ENCODE measurements at places on chromosomes 12 and 14.

DNA sequence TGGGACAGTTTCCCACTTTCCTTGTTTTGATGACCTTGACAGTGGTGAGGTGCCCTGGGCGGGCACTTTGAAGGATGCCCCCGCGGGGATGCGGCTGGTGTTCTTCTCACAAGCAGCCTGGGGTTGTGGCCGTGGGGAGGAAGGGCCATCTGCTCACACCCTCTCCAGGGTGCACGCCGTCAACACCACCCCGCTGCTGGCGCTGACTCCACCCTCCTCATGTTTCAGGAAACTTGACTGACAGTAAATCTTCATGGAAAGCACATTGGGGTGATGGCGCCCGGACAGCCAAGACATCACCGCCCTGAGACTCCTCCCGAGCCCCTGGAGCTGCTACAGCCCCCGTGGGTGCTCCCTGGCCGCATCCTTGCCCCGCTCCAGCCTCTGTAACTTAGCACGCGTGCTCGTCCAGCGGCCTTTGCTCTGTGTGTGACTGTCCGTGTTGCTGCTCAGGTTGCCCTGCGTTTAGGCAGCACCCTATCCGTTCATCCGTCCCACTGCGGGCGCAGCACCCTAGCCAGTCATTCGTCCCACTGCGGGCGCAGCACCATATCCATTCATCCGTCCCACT, 150.2 kb upstream of the C14orf180 start:
- no peak for DNase-seq

GRCh38 chr12:46661110-46661845, 164.5 kb downstream of the SLC38A4 start:
- DNase-seq = peak; percentile 33

DNA sequence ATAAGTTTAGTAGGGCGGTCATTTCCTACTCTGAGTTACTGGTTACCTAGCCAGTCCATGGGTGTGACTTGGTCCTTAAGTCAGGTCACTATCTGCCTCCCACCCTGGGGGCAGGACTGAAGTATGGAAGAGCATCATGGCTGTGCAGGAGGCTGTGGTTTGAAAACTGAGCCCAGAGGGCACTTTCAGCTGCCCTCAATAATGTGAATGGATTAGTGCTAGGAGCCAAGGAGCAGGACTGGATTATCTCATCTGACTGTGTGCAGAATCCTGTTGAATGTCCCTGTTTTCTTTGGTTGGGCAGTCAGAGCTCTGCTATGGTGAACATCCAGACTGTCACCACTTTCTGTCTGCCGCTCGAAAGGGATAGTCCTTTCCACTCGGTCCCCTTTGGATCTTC, 1.6 kb downstream of the ATXN7L3B start:
- no peak for DNase-seq

DNA sequence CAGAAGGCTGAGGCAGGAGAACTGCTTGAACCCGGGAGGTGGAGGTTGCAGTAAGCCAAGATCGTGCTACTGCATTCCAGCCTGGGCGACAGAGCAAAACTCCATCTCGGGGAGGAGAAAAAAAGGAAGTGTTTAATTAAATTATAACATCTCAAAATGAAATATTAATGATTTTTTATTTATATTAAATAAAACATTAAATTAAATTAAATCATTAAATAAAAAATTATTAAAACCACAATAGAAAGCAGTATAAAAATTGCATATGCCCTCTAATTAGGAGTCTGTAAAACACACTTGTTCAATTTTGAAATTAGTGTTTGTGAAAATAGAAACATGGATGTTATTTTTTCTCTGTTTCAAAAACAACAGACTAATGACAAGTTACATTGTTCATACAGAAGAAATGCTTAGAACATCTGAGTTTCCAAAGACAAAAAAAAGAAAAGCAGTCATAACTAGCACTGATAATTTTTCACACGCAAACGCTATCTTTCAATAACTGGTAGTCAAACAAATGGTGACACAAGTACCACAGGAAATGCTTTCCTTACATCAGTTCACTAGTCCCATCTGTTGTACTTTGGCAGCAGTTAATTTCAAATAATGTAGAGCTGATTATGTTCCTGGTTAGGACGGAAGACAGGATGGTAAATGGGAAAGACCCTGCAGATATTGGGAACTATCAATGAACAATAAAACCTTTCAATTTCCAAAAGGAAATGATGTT, 54.9 kb downstream of the HECTD4 start:
- no peak for DNase-seq

- DNase-seq = no peak
Measured at GRCh38 chr14:63993992-63994391, 141.2 kb downstream of the SYNE2 start.

DNA sequence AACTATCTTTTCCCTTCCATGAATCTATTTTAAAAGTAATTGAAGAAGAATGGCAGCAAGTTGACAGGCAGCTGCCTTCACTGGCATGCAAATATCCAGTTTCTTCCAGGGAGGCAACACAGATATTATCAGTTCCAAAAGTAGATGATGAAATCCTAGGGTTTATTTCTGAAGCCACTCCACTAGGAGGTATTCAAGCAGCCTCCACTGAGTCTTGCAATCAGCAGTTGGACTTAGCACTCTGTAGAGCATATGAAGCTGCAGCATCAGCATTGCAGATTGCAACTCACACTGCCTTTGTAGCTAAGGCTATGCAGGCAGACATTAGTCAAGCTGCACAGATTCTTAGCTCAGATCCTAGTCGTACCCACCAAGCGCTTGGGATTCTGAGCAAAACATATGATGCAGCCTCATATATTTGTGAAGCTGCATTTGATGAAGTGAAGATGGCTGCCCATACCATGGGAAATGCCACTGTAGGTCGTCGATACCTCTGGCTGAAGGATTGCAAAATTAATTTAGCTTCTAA, 18.4 kb downstream of the TMPO start:
- no peak for DNase-seq

GRCh38 chr12:83954956-83955601, 957.5 kb downstream of the SLC6A15 start:
- DNase-seq = no peak

DNA sequence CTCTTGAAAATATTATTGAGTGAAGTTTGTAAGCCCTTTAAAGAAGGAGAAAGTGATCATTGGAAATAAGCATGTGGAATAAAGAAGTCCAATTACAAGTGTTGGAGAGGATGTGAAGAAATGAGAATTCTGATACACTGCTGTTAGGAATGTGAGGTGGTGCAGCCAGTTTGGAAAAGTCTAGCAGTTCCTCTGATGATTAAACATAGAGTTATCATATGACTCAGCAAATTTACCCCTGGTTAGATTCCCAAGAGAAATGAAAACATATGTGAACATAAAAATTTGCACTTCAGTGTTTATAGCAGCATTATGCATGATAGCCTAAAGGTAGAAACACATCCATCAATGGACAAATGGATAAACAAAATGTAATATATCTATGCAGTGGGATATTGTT, 319.9 kb downstream of the AEBP2 start:
- DNase-seq = no peak

- DNase-seq = no peak
Measured at GRCh38 chr14:104248203-104249055, 110.0 kb downstream of the KIF26A start.

GRCh38 chr14:30355431-30355913, 203.5 kb upstream of the G2E3 start:
- no peak for DNase-seq

- DNase-seq = no peak
Measured at GRCh38 chr14:38874721-38875120, 228.3 kb downstream of the SEC23A start.

DNA sequence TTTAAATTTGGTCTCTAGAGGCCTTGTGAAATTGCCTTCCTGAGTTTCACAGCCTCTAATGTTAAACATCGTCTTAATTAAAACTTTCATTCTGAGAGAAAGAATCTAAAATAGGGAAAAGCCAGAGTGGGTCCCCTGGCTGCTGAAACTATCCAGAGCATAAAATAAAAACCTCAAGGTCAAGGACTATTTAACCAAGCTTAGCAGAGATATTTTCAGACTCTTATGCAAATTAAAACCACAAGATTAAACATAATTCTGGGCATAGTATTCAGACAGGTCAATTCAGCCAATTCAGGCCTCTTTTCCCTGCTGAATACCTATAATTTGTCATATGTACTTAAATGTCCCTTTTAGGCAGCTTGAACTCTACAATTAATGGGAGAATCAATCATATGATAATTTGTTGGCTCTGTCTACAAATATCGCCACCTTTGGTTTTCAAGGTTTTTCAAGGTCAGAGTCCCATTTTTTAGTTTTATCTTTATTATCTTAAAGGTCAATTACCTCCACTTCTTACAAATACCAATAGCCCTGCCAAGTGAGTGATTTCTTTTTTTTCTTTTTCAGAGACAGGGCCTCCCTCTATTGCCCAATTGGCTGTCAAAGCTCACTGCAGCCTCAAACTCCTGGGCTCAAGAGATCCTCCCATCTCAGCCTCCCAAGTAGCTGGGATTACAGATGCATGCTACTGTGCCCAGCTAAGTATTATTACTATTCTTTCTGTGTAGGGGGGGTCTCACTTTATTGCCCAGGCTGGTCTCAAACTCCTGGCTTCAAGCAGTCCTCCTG, 257.1 kb downstream of the PHLDA1 start:
- no peak for DNase-seq

DNA sequence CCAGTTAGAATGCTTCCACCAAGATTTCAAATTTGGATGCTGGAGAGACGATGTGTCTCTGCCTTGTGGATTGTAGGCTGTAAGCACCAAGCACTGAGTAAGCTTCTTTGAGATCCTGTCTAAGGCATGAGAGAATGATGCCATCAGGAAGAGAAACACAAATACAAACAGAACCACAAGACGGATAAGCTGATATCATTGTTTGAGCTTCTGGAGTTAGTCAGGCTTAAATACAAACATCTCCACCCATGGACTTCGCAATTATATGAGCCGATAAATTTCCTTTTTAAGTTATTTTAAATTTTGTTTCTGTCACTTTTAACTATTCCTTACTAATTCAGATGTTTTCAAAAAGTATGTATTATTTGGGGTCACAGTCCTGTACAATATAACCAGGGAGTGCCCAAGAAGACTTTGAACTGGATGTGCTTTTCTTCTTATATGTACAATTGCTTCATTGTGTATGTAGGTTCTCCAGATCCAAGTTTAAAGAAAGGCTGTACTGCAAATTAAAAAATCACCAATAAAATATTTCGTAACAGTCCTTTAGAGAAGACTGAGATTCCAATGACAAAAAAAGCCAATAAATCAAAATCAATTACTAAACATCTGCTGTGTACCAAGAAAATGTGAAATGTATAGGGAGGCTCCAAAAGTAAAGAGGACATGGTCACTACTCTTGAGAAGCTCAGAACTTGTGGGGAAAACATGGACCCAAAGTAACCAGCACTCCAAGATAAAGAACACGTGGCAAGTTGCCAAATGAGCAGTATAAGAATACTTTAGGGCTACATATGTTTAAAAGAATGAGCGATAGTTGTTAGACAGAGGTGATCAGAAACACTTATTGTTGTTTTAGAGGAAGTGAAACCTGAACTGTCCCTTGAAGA, 274.1 kb downstream of the ADAMTS20 start:
- DNase-seq = no peak

DNA sequence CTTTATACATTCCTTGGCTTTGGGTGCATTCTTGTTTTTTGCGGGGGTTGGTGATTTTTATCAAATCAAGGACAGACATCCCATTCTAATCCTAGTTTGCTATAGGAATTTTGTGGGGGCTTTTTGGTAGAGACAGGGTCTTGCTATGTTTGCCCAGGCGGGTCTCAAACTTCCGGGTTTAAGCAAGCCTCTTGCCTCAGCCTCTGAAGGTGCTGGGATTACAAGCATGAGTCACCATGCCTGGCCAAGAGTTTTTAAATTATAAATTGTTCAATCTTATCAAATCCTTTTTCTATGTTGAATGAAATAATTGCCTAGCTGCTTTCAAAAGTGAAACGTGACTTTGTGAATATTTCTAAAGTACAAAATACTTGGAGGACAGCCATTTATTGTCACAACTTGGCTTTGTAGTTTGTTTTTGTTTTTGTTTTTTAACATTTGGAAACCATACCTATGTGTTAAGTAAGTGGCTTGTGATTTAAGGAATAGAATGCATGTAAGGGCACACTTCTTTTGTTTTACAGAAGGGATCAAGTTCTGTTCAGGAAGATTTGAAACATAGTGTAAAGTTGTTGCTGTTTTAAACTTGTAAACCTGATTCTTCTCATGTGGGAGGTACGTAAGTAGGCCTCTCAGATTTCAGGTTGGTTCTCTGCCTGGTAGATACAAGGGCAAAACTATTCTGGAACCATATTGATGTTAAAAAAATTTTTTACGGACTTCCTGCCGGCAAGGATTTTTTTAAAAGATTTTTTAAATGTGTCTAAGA, 13.4 kb downstream of the MARK3 start:
- no peak for DNase-seq

DNA sequence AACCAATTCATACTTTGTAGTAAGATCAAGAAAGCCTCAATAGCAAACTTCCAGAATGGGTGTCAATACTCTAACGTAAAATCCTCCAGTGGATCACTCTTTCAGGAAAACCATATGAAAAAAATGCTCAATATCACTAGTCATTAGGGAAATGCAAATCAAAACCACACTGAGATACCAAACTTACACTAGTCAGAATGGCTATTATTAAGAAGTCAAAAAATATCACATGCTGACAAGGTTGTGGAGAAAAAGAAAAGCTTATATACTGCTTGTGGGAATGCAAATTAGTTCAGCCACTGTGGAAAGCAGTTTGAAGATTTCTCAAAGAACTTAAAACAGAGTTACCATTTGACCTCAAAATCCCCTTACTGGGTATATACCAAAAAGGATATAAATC, 49.5 kb upstream of the ATXN7L3B start:
- no peak for DNase-seq

GRCh38 chr14:59316151-59316830, 127.8 kb downstream of the DAAM1 start:
- no peak for DNase-seq

- no peak for DNase-seq
Measured at GRCh38 chr14:72499746-72500145, 394.2 kb downstream of the DPF3 start.

- DNase-seq = peak; percentile 73
Measured at GRCh38 chr14:99574099-99574880, 29.7 kb downstream of the CCDC85C start.

GRCh38 chr12:46358791-46359666, 13.5 kb downstream of the SLC38A2 start:
- DNase-seq = no peak

GRCh38 chr12:114666746-114667668, 17.0 kb downstream of the TBX3 start:
- no peak for DNase-seq

DNA sequence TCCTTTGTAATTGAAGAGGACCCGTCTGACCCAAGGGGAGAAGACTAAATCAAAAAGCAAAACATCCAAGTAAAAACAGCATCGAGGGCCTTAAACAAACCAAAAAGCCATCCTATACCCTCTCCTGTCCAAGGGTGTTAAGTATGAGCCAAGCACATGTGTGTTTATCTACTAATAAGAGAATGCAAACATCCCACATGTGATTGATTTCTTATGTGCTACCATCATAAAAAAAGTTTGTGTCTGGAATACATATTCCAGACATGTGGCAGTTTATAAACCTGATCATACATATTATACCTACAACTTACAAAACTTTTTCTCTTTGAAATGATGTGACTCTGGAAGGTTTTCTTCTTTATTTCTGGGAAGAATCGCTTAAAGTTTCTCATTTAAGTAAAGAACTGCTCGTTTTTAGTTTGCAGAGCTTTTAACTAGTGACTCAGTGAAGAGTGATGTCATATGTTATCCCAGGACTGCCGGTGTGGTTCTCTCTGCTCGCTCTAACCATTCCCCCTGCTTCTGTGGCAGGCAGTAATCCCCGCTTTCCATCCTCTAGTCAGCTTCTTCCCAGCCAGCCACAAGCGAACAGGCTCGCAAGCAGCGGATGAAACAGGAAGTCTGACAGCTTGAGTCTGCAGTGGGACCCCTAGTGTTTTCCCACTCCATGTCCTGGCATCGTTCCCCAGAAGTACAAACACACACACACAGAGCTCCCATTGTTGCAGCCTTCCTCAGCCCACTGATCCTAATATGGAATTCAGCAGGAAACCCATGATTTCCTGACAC, 431 bp upstream of the RHOJ start:
- DNase-seq = peak; percentile 71

All from NCI-H446 (cell line).